Regular cardiac myocyte (primary cell): ENCODE measurements at places on chromosomes 13 and 19. TPM values are rescaled to one million over a fixed set of nuclear protein-coding genes. Genes with fewer than 3 reads are reported as not detected.

SACS gene
- total RNA-seq, result 97.0 and 116 TPM in 2 replicates

C19orf33 gene
- total RNA-seq, result not detected in 2 replicates

PCDH17 gene
- total RNA-seq, result 2.8 and 9.4 TPM in 2 replicates

ZNF8 gene
- 4.0 and 4.5 TPM in 2 replicates for total RNA-seq

SHANK1 gene
- total RNA-seq, result 2.9 and 7.6 TPM in 2 replicates

FGF21 gene
- not detected in 2 replicates for total RNA-seq

CYP2A7 gene
- not detected in 2 replicates for total RNA-seq

KLK10 gene
- total RNA-seq, result not detected in 2 replicates

TMEM255B gene
- total RNA-seq, result 0.38 and 1.1 TPM in 2 replicates

CHST8 gene
- total RNA-seq, result 0.19 TPM in 1 of 2 replicates, not detected in the other

PSG5 gene
- total RNA-seq, result 4.6 and 6.8 TPM in 2 replicates

GGACT gene
- total RNA-seq, result 2.3 and 4.2 TPM in 2 replicates

IRGC gene
- not detected in 2 replicates for total RNA-seq

CEACAM7 gene
- not detected in 2 replicates for total RNA-seq

COX7A1 gene
- 25.4 and 70.5 TPM in 2 replicates for total RNA-seq

SLITRK6 gene
- under 0.01 TPM in 1 of 2 replicates, not detected in the other for total RNA-seq

EPSTI1 gene
- 3.1 and 4.5 TPM in 2 replicates for total RNA-seq

CEACAM21 gene
- 0.28 TPM in 1 of 2 replicates, not detected in the other for total RNA-seq

PAK4 gene
- total RNA-seq, result 3.7 and 5.9 TPM in 2 replicates

SRRM5 gene
- total RNA-seq, result not detected in 2 replicates

OR7C1 gene
- not detected in 2 replicates for total RNA-seq

IZUMO4 gene
- total RNA-seq, result 0.58 and 0.85 TPM in 2 replicates

NCR1 gene
- total RNA-seq, result not detected in 2 replicates

CYP4F3 gene
- not detected in 2 replicates for total RNA-seq

LRP3 gene
- total RNA-seq, result 22.8 and 34.1 TPM in 2 replicates

NLRP4 gene
- not detected in 2 replicates for total RNA-seq

ZNF254 gene
- total RNA-seq, result 7.7 and 10.4 TPM in 2 replicates

LILRB5 gene
- total RNA-seq, result not detected in 2 replicates

RASAL3 gene
- under 0.01 TPM in 2 replicates for total RNA-seq

HSH2D gene
- not detected in 2 replicates for total RNA-seq

FPR2 gene
- total RNA-seq, result under 0.01 and 0.19 TPM in 2 replicates

DAND5 gene
- not detected in 2 replicates for total RNA-seq

TNFSF13B gene
- total RNA-seq, result 2.3 and 6.2 TPM in 2 replicates

DHDH gene
- 0.38 and 0.56 TPM in 2 replicates for total RNA-seq

PTPRH gene
- 6.5 and 21.4 TPM in 2 replicates for total RNA-seq

HSPH1 gene
- total RNA-seq, result 41.2 and 103 TPM in 2 replicates

KLK14 gene
- not detected in 2 replicates for total RNA-seq

LRRC25 gene
- total RNA-seq, result under 0.01 TPM in 1 of 2 replicates, not detected in the other
